ENCODE measurements at places on chromosomes 1 and 21.
A peak's percentile ranks its signal among the peaks of the same experiment; 100 is the strongest.

- no peak for DNase-seq
These were observed 25.4 kb upstream of the ALDH4A1 start for GRCh38 chr1:18927654-18928272.

DNA sequence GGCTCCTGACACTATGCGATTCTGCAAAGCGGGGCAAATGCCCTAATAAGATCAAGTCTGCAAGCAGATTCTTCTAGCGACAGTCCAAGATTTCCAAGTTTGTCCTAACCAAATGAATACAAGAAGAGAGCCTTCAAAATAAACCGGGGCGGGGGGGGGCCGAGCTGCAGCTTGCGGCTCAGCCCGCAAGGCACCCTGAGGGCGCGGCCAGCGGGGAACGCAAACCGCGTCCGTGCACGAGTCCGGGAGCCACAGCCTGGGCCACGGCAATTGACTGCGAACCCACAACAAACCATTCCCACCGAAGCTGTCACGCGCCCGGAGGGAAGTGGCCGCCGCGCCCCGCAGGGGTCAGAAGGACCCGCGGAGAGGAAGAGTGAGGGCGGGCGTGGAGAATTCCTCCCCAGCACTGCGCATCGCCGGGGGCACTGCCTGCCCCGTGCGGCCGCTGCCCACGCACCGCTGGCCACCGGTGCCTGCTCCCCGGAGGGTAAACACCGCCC, 687 bp downstream of the TGFBR3 start:
- no peak for DNase-seq

DNA sequence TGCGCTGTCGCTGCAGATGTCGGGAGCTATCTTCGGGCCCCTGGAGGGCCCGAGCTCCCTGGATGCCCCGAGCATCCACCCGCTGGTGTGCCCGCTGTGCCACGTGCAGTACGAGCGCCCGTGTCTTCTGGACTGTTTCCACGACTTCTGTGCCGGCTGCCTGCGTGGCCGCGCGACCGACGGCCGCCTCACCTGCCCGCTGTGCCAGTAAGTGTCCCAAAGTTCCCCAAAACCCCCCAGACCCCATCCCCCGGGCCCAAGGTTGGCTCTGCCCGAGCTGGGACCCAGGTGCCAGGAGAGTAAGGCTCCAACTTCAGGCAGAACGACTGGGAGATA, 569 bp downstream of the RNF207 start:
- no peak for DNase-seq

DNA sequence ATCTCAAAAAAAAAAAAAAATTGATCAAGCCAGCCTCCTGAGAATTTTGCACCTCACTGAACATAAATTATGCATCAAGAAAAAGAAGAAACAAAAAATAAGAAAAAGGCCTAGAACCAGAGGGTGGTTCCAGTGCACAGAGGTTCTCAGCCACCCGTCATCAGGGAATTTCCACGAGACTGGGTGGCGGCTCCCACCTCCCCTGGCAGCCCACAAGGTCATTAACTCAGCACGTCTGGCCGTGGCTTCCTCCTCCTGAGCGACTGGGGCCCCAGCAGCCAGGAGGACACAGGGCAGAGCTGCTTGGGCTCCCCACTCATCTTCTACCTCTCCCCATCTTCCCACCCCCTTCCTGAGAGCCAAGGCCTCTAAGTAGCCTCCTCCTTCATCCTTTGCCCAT, 15.7 kb upstream of the TMEM51 start:
- no peak for DNase-seq

- no peak for DNase-seq
These were observed 144.9 kb upstream of the POU3F1 start for GRCh38 chr1:38191461-38191860.

GRCh38 chr1:55898181-55898580, 681.2 kb downstream of the PLPP3 start:
- peak; percentile 76 for DNase-seq

- DNase-seq, result no peak
These were observed 895 bp upstream of the PDZK1 start for GRCh38 chr1:145708063-145708462.

DNA sequence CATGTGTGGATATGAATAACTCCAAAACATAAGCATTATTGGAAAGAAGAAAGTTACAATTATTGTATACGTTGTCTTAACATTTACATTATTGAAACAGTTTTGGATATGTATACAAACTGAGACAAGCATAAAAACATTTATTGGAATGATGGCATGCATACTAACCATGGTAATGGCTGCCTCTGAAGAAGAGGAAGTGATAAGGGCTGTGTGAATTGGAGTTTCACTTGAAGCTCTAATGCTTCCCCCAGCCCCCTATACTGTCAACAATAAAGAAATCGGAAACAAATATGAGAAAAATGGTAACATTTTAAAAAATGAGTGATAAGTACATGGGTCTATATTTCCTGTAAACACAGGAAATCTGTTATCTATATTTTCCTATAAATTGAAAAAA, 367.7 kb upstream of the DPYD start:
- DNase-seq, result no peak

DNA sequence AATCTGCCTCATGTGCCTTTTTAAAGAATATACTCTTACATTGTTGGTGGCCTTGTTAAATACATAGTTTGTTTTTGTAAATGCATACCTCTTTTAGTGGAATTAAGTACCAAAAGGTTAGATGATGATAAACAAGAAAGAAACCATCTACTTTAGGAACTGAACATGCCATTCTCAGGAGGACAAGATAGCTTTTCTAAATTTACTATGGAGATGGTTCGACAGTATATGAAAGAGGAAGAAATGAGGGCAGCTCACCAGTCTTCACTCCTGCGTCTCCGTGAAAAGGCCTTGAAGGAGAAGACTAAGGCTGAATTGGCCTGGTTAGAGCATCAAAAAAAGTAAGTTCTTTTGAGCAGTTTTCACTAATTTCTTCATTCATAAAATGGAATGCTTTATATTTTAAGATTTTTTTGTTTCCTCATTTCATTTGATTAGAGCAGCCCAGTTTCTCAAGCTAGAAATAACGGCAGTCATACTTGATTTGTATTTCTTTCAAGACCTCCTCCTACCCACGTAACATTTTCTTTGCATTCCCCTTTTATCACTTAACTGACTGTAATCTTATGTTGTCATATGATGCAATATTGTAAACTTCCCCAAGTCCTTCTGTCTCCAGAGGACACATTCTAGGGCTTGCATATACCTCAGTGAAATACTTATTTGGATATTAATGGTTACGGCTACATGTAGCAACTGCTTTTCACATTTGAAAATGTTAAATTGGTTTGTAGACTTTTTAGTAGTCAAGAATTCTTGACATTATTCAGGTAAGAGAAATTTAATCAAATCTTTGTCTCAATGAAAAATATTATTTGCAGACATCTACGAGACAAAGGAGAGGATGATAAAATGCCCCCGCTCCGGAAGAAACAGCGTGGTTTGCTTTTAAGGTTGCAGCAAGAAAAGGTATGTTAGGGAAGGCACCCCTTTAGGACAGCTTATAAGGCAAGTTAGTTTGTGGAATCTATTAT, 99.3 kb downstream of the CEP350 start:
- no peak for DNase-seq

DNA sequence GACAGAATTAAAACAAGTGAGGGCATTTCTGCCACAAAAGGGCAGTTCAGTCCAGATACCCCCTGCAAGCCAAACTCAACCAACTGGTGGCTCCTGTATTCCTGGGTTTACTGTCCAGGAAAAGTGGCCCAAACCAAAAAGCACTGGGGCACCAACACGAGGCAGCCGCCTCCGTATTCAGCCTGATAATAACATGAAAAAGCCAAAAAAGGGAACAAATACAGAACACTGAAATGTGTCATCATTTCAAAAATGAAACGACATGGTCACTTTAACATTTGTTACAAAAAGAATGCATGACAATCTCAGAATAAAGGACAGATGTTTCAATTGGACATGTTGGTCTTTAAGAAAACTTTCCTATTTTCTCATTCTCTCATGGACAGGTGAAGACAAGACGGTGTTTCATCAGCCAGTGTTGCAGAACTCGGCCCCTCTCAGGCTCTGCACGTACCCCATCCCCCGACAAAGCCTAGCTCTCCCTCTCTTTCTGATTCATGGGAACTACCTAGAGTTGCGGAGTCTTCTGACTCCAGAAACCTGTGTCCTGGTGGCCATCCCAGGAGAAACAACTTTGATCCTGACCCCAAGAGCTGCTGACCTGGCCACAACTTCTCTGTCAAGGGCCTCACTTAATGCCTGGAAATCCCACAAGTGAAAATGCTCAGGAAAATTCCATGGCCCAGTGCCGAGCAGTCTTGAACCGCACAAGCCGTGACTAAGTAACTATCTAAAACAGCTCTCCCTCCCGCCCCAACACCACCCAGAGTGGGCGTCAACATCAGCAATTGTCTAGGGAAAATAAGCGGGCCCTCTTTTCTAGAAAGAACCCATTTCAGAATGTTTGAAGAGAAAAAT, 27.1 kb downstream of the ZBTB17 start:
- peak; percentile 93 for DNase-seq

- DNase-seq, result no peak
These were observed 10.0 kb upstream of the RCSD1 start for GRCh38 chr1:167620002-167620401.
